ENCODE measurements at places on chromosomes 16 and 17.

GRCh38 chr16:9308356-9308801, 216.9 kb downstream of the HAPSTR1 start:
- DNase-seq: no peak

DNA sequence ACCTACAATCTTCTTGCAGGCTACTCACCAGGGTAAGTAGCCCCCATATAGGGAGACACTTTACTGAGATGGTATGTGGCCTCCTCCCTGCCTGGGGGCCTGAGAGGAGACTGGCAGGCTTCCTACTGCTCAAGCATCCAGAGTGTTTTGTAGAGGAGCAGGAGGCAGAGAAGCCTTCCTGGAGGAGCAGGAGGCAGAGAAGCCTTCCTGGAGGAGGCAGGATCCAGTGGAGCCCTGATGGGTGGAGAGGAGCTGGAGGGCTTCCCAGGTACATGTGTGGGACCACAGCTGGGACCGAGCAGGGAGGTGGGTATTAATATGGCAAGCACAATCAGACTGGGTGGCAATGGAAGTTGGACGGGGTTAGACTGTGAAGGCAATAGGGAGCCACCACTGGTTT, 2.1 kb upstream of the ADGRG5 start:
- no peak for DNase-seq

GRCh38 chr16:81669473-81670350, 109.4 kb upstream of the PLCG2 start:
- DNase-seq: no peak

GRCh38 chr16:84570739-84571403, 47.0 kb downstream of the COTL1 start:
- no peak for DNase-seq

GRCh38 chr17:10149573-10150399, 48.6 kb downstream of the GAS7 start:
- no peak for DNase-seq

DNA sequence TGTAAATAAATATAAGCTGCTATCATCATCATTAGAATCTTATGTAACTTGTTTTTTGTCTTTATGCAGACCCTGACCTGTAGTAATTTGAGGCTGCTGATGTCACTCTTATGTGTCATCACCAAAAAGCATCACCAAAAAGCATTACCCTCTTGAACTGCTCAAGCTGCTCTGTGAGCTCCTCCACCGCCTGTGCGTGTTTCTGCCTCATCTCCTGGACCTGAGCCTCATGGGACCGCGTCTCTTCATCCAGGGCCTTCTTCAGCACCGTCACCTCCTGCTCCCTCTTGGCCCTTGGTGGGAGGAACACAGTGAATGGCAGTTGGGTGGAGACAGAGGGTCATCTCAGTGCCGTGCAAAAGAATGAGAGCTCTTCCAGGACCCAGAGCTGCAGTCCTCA, 82.4 kb downstream of the NDE1 start:
- no peak for DNase-seq

DNA sequence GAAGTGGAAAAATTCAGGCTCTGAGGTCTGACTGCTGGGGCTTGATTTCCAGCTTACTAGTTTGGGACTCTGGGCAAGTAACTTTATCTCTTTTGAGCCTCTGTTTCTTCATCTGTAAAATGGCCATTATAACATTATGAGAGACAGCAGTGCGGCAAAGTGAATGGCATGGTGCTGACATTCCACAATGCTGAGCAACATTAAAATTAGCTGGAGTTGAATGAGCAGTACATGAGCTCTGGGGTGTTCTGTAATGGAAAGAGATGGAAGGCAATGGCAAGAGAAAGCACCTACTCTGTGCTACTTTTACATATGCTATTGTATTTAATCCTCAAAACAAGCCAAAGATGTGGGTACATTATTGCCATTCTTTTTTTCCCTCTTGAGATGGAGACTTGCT, 535.7 kb upstream of the CDH11 start:
- no peak for DNase-seq

DNA sequence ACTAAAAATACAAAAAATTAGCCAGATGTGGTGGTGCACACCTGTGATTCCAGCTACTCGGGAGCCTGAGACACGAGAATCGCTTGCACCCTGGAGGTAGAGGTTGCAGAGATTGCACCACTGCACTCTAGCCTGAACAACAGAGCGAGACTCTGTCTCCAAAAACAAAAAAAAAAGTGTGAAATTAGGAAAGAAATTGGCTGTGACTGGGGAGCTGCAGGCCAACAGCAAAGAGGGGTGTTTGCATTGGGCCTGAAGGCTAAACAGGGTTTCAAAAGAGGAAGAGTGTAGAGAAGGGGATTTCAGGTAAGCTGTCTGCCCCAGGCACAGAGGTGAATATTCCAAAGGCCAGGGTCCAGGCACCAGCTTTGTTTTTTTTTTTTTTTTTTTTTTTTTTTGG, 9.4 kb downstream of the BMERB1 start:
- DNase-seq: no peak

DNA sequence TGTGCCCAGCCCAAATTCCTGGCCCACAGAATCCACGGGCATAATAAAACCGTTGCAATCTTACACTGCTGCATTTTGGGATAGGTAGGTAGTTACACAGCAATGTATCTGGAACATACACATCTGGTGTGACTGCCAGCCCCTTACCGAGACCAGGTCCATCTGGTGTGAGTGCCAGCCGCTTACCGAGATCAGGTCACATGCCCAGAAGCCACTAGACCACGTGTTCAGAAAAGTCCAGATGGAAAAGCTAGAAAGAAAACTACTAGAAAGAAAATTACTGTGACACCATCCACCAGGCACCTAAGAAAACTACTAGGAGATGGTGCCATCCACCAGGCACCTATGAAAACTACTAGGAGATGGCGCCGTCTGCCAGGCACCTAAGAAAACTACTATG, 19.4 kb downstream of the PIK3R5 start:
- no peak for DNase-seq

DNA sequence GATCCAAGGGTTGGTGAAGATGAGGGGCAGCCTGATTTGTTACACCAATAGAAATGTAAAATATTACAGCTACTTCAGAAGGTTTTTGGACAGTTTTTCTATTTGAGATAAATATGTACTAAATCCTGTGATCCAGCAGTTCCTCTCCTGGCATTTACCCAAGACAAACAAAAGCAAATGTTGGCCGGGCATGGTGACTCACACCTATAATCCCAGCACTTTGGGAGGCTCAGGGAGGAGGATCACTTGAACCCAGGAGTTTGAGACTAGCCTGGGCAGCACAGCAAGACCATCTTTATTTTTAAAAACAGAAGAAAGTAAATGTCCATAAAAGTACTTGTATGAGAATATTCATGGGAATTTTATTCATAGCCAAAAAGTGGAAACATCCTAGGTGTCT, 64.8 kb upstream of the MRC2 start:
- no peak for DNase-seq

DNA sequence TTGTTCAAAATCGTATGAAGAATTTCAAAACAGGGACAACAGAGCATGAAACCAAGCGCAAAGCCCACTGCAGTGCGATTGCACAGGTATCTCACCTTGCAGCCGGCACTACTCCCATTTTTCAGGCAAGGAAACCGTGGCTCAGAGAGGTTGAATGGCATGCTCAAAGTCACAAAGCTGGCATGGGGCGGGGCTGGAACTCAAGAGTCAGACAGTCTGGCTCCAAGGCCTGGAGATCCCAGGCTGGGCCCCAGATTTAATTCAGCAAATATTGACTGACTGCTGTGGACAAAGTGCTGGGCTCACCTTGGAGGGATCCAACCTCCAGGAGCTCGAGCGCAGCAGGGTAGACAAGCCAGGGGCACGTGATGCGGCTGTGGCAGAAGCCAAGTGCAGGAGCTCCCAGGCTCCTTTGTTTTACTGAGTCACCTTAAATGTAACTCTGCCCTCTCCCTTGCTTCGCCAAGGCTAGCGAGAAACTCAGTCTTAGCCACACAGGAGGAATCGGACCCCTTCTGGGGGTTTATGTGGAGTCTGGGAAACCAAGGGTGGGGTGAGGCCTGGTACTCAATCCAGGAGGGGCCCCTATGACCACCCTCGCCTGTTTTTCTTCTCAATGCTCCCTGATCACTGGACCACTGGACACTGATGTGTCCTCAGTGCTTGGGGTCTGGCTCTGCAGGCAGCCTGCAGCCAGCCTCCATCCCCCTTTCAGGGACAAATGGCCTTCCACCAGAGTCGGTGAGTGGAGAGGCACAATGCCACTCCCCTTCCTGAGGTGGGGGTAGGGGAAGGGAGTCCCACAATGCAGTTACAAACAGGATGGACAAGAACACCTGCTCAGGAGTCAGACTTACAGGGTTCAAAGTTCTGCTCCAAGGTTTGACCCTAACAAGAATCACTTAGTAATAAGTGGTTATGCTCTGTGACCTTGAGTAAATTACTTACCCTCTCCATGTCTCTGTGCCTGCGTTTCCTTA, 3.9 kb upstream of the SPATA20 start:
- no peak for DNase-seq

DNA sequence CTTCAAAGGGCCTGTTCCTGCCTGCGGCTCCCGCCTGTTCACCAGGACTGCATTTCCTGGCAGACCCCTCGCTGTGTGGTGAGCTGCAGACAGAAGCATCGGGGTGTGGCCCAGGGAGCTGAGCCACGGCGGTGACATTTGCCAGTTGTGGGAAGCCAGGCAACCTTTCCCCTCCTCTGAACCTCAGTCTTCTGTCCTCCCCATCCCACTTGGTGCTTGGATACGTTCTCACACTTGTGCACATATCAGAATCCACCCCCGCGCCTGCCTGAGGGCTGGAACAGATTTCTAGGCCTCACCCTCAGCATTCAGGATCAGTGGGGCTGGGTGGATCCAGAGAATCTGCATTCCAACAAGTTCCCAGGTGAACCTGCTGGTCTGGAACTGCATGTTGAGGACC, 63.5 kb downstream of the CRISPLD2 start:
- no peak for DNase-seq

- DNase-seq: no peak
Observed at GRCh38 chr17:17815436-17816200, 21.2 kb downstream of the SREBF1 start.

GRCh38 chr17:29836643-29837042, 93.4 kb downstream of the SSH2 start:
- DNase-seq: no peak

DNA sequence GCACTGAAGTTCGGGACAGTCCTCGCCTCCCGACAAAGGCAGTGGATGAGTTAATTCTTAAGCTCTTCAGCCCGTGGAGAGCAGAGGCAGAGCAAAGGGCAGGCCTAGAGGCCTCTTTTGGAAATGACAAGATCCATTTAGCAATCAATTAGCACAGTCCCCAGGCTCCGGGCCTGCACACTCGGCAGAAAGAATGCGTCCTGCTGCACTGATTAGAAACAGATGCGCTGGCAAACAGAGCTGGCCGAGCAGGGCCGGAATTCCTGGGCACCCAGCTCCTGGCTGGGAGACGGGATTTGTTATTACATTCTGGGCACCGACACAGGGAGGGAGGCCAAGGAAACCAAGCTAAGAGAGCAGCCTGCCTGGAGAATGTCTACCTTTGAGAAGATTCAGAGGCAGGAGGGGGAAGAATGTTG, 162.9 kb downstream of the COPRS start:
- DNase-seq: no peak

- DNase-seq: no peak
Observed at GRCh38 chr16:27704252-27704651, 154.3 kb downstream of the KATNIP start.

Data from activated T-helper 1 cell treated with Interleukin-2 at 50 U/mL for 16 hours (primary cell).